ENCODE measurements at places on chromosomes 1 and 21.
A peak's percentile ranks its signal among the peaks of the same experiment; 100 is the strongest.

DNA sequence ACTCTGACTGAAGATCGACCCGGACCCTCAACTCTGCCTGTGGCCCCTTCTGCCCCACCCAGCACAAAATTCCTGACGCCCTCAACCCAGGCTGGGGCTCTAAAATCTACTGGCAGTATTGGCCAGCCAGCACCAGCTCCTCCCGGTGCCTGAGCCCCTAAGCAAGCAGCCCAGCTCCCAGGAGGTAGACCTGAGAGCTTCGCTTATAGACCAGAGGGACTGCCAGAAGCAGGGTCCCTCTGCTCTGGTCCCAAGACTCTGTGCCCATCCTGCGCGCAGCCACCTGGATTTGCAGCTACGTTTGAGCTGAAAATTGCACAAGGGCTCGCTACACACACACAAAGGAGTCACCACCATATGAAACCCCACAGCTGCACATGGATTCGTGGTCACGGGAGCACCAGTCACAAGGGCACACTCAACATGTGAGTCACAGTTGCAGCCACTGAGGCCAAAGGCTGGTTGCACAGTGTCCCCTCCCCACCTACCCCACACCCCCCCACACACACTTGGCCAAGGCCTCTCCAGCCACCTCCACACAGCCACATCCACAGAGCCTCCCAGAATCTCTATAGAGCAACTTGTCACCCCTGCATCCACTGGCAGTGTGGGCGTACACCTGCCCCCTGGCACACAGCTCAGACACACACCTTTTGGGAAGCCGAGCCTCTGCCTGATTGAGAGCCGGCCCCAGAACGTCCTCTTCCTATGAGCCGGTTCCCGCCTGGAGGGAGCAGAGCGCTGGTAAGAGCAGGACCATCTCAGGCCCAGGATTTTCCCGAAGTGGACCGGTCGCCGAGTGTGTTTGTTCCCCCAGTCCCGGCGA, 1.1 kb upstream of the DMBX1 start:
- DNase-seq: no peak

GRCh38 chr1:99279525-99279924, 15.2 kb downstream of the PLPPR4 start:
- DNase-seq: no peak

DNA sequence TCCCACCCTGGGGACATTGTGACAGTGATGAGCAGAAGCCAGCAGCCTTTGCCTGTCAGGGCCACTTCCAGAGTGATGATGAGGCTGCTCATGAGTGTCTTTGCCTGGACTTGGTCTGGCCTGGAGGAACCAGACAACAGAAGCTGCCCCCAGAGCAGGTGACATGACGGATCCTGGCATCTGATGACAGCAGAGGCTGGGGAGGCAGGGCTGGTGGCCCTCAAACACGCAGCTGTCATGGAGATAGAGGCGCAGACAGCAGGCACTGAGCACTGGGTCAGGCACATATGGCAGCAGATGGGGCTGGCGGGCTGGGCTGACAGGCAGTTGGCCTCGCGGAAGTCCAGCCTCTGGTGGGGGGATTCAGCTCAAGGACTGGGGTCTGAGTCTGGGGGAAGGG, 66.4 kb upstream of the STUM start:
- no peak for DNase-seq

- DNase-seq: no peak
Observed at GRCh38 chr1:246897302-246897701, 34.4 kb downstream of the AHCTF1 start.

DNA sequence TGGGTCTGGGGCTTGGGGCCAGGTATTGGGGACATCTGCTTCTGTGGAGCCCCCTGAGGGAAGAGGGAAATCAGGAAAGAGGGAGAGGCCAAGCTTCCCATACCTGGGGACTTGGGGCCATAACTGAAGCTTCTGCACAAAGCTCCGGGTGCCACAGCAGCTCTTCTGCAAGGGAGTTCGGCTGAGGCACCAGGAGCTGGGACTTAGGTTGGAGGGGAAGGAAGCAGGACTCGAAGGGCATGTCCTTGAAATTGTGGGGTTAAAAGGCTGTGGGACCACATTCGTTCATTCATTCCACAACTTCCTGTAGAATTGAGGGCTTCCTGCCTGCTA, 1.7 kb upstream of the EPS8L3 start:
- DNase-seq: no peak

- no peak for DNase-seq
Observed at GRCh38 chr1:83571536-83571935, 427.4 kb downstream of the TTLL7 start.

GRCh38 chr1:103492003-103492625, 33.4 kb upstream of the RNPC3 start:
- DNase-seq: no peak

- DNase-seq: no peak
Observed at GRCh38 chr1:226679262-226679661, 59.8 kb downstream of the ITPKB start.

- DNase-seq: no peak
Observed at GRCh38 chr21:38955495-38955894, 149.8 kb downstream of the ETS2 start.

DNA sequence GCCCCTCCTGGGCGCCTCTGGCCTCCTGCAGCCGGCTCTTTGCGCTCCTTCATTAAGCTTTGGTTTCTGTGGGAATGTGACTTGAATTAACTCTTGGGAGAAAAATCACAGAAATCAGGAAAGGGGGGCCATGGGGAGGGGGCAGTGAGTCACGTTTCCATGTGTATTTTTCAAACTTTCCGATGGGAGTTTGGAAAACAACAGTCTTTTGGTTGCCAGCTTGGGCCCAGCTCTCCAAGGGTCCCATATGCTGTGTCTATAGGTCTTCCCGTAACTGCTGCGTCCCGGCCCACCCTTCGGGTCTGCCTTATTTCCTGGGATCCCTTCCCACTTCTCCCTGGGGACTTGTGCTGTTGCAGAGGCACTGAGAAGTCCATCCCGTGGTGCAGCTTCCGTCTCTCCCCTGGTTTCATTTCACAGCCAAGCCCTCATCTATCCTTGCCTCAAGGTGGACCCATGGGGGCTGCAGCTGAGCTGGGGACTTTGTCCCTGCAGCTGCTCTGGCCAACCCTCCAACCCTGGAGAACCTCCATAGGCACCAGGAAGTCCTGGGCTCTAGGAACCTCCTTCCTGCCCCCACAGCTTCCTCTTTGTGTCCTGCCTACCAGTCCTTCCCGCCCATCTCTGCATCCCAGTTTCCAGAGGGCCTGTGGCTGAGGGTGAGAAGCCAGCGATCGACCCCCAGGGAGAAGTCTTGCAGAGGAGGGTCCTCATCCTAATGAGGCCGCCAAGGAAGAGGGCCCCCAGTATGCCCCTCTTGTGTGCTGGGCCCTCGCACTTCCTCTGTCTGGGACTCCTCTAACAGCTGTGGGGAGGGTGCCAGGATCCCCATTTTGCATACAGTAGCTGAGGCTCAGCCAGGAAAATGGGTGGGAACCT, 11.6 kb upstream of the LMNA start:
- no peak for DNase-seq

- DNase-seq: no peak
Observed at GRCh38 chr1:203025686-203026030, 633 bp upstream of the PPFIA4 start.

DNA sequence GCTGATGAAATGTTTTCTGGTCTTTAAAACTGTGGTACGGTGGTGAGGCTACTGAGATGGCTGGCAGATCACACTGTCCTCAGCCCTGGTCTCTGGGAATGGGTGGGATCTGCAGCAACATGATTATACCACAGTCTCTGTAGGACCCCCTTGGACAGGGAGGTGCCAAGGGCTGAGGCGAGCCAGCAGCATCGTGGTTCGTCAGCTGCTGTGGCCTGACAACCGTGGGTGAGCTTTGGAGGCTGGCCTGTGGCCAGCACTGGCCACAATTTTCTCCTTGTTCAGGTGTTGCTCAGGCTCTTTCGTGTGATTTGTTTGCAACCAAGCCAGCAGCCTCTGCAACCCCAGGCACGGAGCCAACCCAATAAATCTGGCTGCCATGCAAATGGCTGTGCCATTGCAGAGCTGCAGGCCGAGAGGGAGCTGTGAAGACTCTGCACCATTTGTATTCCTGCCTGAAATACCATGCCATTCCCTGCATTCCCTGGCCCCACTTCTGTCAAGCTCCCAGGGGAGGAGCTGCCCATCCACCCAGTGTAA, 70.9 kb downstream of the PCP4 start:
- DNase-seq: no peak

GRCh38 chr1:43866201-43866600, 67.4 kb upstream of the ARTN start:
- DNase-seq: no peak

GRCh38 chr1:169091480-169091941, 15.0 kb upstream of the ATP1B1 start:
- no peak for DNase-seq

GRCh38 chr1:205527931-205528330, 23.5 kb downstream of the CDK18 start:
- DNase-seq: no peak

DNA sequence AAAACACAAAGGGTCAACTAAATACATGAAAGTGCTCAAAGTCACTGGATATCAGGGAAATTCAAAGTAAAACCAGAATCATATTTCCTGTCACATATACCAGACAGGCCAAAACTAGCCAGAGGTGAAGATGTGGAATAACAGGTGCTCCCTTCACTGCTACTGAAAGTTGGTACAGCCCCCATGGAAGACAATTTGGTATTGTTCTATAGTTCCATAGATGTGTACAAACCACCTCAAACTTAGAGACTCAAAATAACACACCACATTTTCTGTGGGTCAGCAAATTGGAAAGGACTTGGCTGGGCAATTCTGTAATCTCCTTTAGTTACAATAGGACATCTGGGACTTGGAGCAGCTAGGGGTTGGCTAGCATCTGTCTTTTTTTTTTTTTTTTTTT, 24.5 kb upstream of the SOAT1 start:
- no peak for DNase-seq

GRCh38 chr1:215005078-215005477, 77.5 kb upstream of the KCNK2 start:
- DNase-seq: no peak

DNA sequence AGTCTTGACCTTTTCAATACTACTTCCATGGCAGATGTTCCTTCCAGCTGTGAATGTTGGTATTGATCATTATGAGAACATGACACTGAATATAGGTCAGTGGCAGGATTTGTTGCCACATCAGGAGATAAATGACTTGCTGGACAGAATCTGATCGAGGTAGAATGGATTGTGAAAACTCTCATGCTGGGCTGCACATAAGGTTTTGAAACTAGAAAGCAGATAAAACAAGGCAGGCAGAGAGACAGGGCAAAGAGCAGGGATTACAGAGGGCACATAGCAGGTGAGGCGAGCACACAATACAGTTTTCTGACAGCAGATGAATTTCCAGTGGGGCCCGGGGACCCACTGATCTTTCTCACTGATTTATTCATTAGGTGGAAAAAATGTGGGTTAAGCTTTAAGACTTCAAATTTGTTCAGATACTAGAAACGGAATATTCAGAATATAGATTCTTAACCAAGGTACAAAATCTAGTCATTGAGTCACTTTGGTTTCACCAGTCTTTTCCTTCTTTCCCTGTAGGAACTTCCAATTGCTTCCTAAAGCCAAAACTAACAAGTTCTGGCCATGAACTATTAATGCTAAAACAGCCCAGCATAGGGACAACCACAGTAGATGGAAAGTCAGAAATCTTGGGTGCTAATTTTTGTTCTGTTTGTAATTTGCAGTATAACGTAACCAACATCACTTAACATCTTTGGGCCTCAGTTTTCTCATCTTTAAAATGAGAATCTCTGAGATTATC, 296.0 kb upstream of the PTBP2 start:
- no peak for DNase-seq

GRCh38 chr1:24384251-24385090, 29.1 kb downstream of the STPG1 start:
- peak; percentile 19 for DNase-seq

DNA sequence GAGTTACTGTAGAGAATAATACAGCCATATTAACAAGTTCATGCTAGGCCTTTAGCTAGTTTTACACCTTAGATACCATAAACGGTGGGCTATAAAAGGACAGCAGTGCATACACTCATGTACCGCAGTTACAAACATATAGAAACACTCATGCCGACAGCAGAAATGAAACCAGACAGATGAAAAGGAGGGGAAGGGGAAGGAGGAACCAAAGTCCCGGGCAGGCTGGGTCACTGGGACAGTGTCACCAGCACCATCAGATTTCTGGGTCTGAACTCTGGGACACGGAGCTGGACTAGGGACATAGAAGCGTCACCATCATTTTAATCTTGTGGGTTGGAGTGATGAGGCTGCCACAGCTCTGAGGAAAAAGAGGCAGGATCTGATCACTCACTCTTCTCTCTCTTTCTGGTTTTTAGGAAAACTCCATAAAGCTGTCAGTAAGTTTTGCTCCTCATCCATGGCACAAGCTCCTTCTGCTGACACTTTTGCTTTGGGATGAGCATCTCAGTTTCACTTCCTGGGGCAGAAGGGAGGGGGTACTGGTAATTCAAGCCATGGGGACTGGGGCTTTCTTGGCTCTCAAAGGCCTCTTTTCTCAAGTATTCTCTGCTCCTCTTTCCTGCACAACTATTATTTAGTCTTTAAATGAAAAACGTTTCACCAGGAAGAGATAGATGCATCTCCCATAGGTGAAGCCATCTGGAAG, 7.8 kb upstream of the ZNF691 start:
- DNase-seq: no peak

GRCh38 chr1:244654108-244655038, 1.4 kb downstream of the DESI2 start:
- DNase-seq: no peak

DNA sequence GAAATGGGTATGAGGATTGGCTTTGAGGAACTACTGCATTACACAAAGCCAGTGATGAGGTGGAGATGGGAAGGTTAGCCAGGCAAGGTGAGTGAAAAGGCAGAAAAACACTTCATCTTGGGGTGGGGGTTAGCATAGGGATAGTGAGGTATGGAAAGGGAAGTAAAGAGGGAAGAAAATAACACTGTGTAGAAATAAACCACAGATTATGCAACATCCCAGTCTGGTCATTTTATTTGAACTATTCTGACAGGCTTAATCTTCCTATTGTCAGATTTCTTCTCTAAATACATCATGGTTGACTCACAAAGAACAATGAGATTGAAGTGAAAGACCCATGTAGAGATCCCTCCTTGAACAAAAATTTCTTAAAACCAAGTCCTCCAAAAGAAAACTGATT, 640.2 kb downstream of the PTPRC start:
- no peak for DNase-seq

GRCh38 chr1:40817791-40818263, 34.2 kb downstream of the KCNQ4 start:
- DNase-seq: no peak

- DNase-seq: no peak
Observed at GRCh38 chr1:204915861-204916495, 45.3 kb downstream of the NFASC start.

DNA sequence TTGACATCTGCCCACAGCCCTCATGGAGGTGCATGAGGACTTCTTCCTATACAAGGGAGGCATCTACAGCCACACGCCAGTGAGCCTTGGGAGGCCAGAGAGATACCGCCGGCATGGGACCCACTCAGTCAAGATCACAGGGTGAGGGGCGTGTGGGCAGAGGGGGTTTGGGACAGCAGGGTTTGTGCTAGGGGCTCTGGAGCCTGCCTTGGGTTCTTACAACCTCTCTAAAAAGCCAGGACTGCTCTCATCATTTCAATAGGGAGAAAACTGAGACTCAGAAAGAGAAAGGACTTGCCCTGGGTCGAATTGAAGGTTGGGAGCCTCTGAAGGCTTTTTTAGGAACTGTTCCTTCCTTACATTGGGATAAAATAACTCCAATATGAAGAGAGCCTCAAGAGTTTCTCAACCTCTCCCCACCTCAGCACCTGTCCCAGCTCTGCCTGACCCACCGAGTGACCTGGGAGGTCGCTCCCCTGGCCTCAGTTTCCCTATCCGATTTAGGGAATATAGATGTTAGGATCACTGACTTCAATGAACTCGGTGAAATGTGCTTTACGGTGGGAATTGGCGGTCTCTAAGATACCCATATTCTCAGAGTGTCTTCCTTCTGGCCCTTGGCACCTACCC, 9.5 kb downstream of the TINAGL1 start:
- no peak for DNase-seq

All from immature natural killer cell (primary cell).